Body of pancreas (tissue), 4 donors: ENCODE measurements at places on chromosomes 12 and 14. TPM values are rescaled to one million over a fixed set of nuclear protein-coding genes. Genes with fewer than 3 reads are reported as not detected.

HOXC5 gene
- not detected for total RNA-seq

NIN gene
- total RNA-seq, result 6.6 TPM

SYT10 gene
- not detected for total RNA-seq

GRCh38 chr14:74945852-74946658, 9.3 kb downstream of the PGF start:
- H3K4me3 ChIP-seq, result no peak overlapping the region
- no peaks in the 10 kb centered on the region for H3K36me3 ChIP-seq
- H3K27me3 ChIP-seq, result no peaks in the 10 kb centered on the region
- peak; percentile 74 for DNase-seq
- no peak overlapping the region for H3K27ac ChIP-seq
- peaks cover 17% of the 10 kb centered on the region for H3K4me1 ChIP-seq

DNA sequence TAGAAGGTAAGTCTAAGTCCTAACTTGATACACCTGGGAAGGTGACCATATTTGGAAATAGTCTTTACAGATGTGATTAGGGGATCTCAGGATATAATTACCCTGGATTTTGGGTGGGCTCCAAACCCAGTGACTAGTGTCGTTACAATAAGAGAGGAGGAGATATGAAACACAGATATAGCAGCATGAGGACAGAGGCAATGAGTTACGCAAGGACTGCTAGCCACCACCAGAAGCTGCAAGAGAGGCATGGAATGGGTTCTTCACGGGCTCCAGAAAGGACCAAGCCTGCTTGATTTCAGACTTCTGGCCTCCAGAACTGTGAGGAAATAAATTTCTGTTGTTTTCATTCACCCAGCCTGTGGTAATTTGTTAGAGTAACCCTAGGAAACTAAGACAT, 28.6 kb downstream of the FGFR1OP2 start:
- no peak overlapping the region for H3K4me3 ChIP-seq
- DNase-seq, result no peak
- H3K27ac ChIP-seq, result no peak overlapping the region
- H3K27me3 ChIP-seq, result no peaks in the 10 kb centered on the region

DNA sequence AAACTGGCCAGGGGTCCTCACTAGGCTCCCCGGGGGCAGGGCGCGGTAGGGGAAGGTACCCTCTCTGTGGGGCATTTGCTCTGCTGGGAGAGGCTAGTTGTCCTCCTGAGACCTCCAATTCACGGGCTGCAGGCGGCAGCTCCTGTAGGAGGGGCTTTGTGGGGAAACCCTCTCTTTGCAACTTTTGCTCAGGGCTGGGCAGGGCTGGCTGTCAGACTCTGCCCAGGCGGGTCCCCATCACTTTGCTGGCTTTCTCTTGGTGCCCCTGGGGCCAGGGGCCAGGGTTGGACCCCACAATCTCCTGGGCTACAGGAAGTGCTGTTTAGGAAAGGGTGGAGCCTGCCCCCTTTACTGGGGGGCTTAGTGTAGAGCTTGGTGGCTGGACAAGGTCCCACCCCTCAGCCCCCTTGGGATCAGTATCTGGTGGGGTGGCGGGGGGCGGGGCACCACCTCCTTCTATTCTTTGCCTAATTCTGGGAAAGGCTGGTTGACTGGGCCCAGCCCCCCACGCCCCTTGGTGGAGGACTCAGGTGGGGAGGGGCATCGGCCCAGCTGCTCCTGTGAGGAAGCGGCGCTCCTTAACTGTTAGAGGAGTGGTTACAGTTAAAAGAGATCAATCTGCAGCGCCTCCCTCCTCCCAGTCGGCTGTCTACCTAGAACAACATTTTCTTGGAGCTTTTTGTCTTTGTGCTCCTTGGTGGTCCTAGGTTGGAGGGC, 918.7 kb downstream of the AACS start:
- H3K27ac ChIP-seq, result no peak overlapping the region
- no peaks in the 10 kb centered on the region for H3K36me3 ChIP-seq
- peak overlapping the region; percentile 25 for H3K4me3 ChIP-seq
- H3K4me1 ChIP-seq, result peaks cover 13% of the 10 kb centered on the region
- DNase-seq, result peak; percentile 14

GRCh38 chr14:38198425-38198824, 9.3 kb upstream of the SSTR1 start:
- H3K4me3 ChIP-seq, result no peak overlapping the region
- no peaks in the 10 kb centered on the region for H3K4me1 ChIP-seq
- no peak overlapping the region for H3K27ac ChIP-seq

GRCh38 chr14:59004012-59004411, 184.5 kb upstream of the DAAM1 start:
- H3K4me1 ChIP-seq, result no peaks in the 10 kb centered on the region
- no peaks in the 10 kb centered on the region for H3K36me3 ChIP-seq
- H3K27ac ChIP-seq, result no peak overlapping the region

DNA sequence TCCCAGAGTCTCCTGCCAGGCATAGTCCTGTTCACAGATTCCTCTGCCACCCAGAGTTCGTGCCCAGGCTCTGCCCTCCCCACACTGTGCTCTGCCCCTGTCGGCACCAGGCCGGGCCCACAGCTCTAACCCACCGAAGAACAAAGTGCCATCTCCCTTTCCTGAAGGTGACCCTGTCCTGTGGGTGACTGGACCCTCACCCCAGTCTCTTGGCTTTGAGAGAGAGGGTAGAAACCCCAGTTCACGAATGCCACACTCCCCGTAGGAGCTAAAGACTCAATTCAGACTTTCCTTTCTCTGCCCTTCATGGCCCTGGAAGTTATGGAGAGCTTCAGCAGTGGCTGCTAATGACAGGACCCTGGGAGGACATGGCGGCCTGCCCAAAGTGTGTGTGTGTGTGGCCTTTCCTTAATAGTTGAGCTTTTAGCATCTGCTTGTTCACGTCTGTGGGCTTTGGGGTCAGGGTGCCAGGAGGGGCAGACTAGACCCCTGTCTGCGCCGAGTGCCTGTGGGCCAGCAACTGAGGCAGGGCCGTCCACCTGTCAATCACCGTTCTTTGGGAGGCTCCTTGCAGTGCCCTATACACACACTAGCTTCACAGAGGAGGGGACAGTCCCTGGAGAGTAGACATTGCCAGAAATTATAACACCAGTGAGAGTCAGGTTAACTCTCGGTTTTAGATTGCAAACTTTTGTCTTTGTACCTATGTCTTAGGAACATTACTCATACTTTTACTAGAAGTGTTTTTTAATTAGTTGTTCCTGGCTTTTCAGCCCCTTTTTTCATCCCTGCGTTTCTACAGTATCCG, 84.6 kb upstream of the DYNC1H1 start:
- DNase-seq, result no peak
- H3K4me1 ChIP-seq, result peaks cover 56% of the 10 kb centered on the region
- no peaks in the 10 kb centered on the region for H3K27me3 ChIP-seq
- no peak overlapping the region for H3K4me3 ChIP-seq
- peak overlapping the region; percentile 80 for H3K27ac ChIP-seq

DNA sequence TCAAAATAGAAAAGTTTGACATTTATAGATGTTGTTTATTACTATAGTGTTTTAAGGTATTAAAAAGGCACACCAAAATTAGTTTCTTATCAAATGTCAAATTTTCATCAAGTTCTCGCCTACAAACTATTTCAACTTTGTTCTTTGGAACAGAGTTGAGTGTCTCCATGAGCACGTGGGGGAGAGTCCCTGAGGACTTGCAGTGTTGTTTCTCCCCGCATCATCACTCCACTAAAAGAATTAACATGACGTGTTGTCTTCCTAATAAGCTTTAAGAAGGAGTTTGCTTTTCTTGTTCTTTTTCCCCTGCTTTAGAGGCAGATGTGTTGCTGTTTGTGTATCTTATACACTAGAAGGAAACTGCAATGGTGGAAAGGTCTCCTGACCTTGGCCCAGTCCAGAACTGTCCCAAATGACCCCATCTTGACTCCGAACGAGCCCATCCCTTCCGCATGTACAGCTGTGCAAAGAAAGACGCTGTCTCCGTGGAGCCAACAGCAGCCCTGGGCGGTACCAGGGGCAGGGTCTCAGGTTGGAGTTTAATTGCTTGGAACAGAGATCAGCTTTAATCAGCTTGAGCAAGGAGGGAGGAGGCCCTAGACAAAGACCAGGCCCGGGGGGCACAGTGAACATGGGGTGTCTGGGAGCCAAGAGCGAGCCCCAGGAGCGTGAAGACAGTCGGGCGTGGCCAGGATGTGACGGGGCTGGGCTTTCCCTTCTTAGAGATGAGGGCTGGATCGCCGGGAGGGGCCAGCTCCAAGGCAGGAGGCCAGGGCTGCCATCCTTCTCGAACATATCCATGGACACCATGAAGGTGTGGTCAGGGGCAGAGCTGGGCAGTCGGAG, 215.4 kb upstream of the RTL1 start:
- H3K27ac ChIP-seq, result no peak overlapping the region
- no peaks in the 10 kb centered on the region for H3K36me3 ChIP-seq
- H3K4me3 ChIP-seq, result no peak overlapping the region
- no peaks in the 10 kb centered on the region for H3K4me1 ChIP-seq
- no peaks in the 10 kb centered on the region for H3K27me3 ChIP-seq

- H3K27ac ChIP-seq, result no peak overlapping the region
- H3K27me3 ChIP-seq, result no peaks in the 10 kb centered on the region
- H3K4me1 ChIP-seq, result no peaks in the 10 kb centered on the region
- no peak overlapping the region for H3K4me3 ChIP-seq
These were observed 232.0 kb downstream of the BTG1 start for GRCh38 chr12:91913651-91914050.

DNA sequence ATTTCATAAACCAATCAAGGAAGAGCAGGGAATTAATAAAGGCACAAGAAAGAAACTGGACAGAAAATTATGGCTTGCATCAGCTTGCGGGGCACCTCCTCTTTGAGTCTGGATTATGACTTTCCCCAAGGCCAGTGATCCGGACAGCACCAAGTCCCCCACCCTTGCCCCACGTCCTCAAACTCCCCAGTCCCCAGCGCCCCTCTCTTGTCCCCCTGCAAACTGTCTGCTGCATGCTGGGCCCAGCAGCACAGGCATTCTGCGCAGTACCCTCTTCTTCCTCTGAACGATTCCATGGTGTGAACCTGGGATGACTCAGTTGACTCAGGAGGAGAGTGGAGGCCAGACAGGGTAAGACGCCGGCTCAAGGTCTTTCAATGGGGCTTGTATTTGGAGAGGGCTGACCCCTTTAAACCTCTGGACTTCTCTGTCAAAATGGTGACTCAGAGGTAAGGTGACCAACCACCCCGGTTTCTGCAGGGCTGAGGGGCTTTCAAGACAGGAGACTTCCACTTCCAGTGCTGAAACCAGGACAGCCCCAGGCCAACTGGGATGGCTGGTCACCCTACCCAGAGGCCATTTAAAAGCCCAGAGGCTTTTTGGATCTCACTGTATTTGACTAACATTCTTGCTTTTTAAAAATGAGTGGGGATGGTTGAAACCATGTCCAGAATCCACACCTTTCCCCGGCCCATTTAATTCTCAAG, 13.5 kb downstream of the C14orf132 start:
- H3K36me3 ChIP-seq, result no peaks in the 10 kb centered on the region
- no peaks in the 10 kb centered on the region for H3K27me3 ChIP-seq
- no peak for DNase-seq
